ENCODE measurements at places on chromosomes 13 and 19. TPM values are rescaled to one million over a fixed set of nuclear protein-coding genes. Genes with fewer than 3 reads are reported as not detected.

DNA sequence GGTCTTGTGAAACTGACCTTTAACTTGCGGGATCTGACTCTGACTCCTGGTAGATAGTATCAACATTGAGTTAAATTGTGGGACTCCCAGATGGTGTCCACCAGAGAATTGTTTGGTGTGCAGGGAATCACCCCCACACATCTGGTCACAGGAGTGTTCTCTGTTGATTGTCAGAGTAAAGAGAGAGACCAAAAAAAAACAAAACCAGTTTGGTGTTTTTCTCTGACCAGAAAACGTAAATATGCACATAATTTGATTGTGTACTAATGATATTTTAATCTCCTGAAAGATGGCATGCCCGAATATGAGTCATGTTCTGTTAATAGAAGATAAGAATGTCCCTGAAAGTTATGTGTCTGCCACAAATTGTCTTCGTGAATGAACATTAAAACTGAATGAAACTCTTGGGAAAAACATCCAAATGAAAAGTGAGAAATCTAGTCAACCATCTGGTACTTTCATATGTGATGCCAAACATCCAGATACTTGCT lies 118.5 kb upstream of the GPC6 start:
- H3K4me1 ChIP-seq = no peaks in the 10 kb centered on the region
- H3K27ac ChIP-seq = no peak overlapping the region
- H3K27me3 ChIP-seq = no peaks in the 10 kb centered on the region
- DNase-seq = no peak
- H3K4me3 ChIP-seq = no peak overlapping the region
- no peaks in the 10 kb centered on the region for H3K36me3 ChIP-seq

GRCh38 chr19:13054626-13055212 lies 47.9 kb downstream of the LYL1 start:
- H3K27me3 ChIP-seq = no peaks in the 10 kb centered on the region
- H3K36me3 ChIP-seq = no peaks in the 10 kb centered on the region
- no peak for DNase-seq
- peak overlapping the region; percentile 94 for H3K27ac ChIP-seq

- H3K4me1 ChIP-seq = no peaks in the 10 kb centered on the region
- H3K27me3 ChIP-seq = no peaks in the 10 kb centered on the region
- no peak overlapping the region for H3K4me3 ChIP-seq
- no peak overlapping the region for H3K27ac ChIP-seq
These were observed 38.4 kb downstream of the PIBF1 start for GRCh38 chr13:72820156-72820897.

DNA sequence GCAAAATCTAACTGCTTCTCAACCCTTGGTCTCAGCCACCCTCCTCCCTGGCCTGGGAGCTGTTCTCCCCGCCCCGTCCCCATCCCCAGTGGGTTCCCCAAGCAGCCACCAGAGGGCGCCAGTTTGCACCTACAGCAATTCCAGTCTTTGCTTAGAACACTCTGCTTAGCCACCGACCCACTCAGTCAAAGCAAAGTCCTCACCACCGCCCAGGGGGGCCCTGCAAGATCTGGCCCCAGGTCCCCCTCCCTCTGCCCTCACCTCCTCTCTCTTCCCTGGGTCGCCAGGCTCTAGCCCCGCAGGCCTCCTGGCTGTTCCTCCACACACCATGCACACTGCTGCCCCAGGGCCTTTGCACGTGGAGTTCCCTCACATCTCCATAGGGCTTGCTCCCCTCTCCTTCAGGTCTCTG lies 12.4 kb downstream of the TMEM143 start:
- no peak overlapping the region for H3K4me3 ChIP-seq
- H3K4me1 ChIP-seq = no peaks in the 10 kb centered on the region
- H3K27ac ChIP-seq = no peak overlapping the region
- no peaks in the 10 kb centered on the region for H3K36me3 ChIP-seq

The TINCR gene
- total RNA-seq = 22.7 TPM

The MTRF1 gene
- 7.2 TPM for total RNA-seq

Measured in transverse colon (tissue), 4 donors.